Stromal cell of bone marrow (primary cell): ENCODE measurements at places on chromosomes 12 and 14.
A peak's percentile ranks its signal among the peaks of the same experiment; 100 is the strongest.

GRCh38 chr12:76555231-76555767, 4.3 kb downstream of the OSBPL8 start:
- no peak for DNase-seq

- DNase-seq: no peak
Observed at GRCh38 chr12:112238441-112238840, 113.1 kb downstream of the TRAFD1 start.

GRCh38 chr12:8822298-8822697, at the start of gene A2ML1:
Gene A2ML1, plus strand, starts transcription at chr12:8822621. Its CDS starts 31 bp downstream, at chr12:8822652.
- no peak for DNase-seq

DNA sequence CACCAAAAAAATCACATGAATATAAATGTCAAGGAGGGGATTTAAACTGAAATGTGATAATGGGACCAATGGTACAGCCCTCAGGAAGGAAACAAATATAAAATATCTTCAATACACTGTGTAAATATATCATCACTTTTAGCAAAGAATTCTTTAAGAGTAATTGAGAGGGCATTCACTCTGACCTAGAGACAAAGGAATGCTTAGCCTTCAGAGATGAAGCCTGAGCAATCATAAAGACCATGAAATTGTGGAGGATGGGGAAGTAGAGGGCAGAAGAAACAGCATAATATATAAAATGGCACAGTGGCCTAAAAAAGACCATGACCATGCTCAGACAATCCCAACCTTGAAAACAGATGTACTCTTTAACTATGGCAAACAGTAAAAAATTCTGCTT, 20.4 kb downstream of the YAF2 start:
- DNase-seq: no peak

- DNase-seq: no peak
Observed at GRCh38 chr14:51145246-51145645, 50.3 kb upstream of the TRIM9 start.

GRCh38 chr14:85037411-85037810, 492.5 kb upstream of the FLRT2 start:
- no peak for DNase-seq

- DNase-seq: no peak
Observed at GRCh38 chr12:72277415-72277814, 5.2 kb downstream of the TRHDE start.

DNA sequence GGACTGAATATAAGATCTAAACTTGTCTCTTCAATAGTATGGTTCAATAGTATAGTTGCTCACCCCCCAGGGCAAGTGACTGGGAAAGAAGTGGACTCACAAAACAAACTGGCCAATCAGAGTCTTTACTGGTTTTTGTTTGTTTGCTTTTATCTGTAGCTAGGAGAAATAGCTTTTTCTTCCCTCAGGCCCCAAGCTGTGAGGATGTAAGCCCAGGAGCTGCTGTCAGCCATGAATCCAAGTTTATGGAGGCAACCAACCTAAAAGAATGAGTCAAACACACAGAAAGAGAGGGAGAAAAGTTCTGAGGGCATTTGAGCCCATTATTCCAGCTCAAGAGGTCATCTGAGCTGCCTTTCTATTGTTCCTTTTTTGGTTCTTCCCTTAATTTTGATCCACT, 375.3 kb downstream of the BCAT1 start:
- DNase-seq: no peak

DNA sequence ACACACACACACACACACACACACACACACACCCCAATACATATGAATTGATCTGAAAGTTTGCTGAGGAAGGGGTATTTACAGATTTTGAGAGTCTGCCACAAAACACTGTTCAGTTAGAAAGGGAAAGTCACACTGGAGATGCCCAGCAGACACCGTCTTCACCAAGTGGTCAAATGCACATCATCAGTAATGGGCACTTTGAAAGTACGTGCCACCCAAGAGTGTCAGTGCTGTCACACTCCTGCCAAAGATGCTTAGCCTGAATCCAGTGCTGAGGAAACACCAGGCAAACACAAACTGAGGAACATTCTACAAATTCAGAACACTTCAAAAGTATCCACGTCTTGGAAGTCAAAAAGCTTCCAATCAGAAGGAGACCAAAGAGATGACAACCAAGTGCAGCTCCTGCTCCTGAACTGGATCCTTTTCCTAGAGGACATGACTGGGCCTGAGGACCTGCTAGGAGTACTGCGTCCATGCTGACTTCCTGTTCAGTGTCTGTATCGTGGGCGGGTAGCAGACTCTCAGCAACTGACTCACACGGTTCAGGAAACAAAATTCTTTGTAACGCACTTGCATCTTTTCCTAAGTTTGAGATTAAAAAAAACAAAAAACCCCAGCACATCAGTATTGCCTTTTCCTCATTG, 18.6 kb downstream of the PSMC1 start:
- DNase-seq: peak; percentile 63

DNA sequence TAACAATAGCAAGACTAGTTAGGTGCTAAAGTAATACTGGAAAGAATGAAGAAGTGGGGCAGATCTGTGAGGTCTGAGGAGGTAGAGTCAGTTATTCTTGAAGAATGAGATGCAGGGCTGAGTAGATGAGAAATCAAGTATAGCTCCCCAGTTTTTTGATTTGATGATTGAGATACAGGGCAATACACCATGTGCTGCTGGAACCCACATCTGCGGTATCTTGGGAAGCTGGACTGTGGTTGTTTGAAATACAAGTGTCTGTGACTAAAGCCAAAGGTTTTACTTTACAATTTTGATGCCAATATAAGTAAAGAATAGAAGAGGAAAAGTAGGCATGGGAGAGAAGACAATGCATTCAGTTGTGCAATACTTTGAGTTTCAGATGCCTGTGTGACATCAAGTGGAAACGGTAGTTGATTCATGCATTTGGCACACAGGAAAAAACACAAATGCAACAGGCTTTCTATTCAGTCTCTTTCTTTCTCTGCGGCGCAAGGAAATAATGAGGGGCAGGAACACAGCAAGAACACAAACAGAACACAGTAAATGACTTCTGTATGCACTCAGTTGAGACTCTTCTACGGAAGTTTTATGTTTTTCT, 190.2 kb upstream of the SLC38A2 start:
- peak; percentile 79 for DNase-seq
